ENCODE measurements at places on chromosomes 4 and X.

- no peak for DNase-seq
Measured at GRCh38 chr4:185463541-185463940, 8.0 kb downstream of the CCDC110 start.

GRCh38 chr4:86484241-86484640 lies 109.9 kb upstream of the PTPN13 start:
- peak; percentile 8 for DNase-seq

DNA sequence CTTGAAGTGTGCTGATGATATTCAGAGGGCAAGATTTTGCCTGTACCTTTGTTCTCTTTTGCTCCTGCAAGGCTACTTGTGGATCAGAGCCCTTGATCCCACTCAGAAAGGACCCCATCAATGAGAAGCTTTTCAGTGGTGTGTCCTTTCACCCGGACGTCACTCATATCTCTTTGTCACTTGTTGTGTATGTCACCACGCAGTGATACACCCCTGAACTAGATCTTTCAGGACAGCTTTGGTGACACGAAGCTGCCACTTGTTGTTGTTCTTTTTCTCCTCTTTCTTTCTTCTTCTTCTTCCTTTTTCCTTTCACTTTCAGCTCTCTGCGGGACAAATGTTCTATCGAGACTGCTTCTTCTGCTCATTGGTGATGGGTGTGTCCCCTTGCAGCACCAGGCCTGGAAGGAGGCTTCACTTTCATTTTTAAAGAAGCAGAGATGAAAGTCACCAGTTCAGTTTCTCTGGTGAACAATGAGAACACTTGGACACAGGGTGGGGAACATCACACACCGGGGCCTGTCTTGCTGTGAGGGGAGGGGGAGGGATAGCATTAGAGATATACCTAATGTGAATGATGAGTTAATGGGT lies 83.6 kb downstream of the NBDY start:
- DNase-seq: peak; percentile 57

DNA sequence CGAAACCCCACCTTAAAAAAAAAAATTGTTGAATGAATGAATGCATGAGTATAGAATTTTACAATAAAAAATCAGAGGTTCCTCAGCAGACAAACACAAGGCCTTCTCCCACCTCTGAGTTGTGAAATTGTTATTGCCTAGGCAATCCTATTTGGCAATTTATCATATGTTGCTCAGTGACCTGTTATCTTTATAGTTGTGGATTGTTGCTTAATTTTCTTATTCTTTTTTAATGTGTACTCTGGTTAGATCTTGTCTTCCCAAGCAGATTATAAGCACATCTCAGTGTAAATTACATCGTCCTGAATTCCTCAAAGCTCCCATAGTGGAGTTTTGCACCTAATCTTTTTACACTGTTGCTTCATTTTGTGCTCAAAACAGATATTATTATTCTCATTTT lies 71.9 kb downstream of the RBM47 start:
- DNase-seq: no peak

GRCh38 chr4:189206953-189207352 lies 733.7 kb upstream of the FRG1 start:
- no peak for DNase-seq

- no peak for DNase-seq
Measured at GRCh38 chrX:113726898-113727297, 857.0 kb upstream of the HTR2C start.

DNA sequence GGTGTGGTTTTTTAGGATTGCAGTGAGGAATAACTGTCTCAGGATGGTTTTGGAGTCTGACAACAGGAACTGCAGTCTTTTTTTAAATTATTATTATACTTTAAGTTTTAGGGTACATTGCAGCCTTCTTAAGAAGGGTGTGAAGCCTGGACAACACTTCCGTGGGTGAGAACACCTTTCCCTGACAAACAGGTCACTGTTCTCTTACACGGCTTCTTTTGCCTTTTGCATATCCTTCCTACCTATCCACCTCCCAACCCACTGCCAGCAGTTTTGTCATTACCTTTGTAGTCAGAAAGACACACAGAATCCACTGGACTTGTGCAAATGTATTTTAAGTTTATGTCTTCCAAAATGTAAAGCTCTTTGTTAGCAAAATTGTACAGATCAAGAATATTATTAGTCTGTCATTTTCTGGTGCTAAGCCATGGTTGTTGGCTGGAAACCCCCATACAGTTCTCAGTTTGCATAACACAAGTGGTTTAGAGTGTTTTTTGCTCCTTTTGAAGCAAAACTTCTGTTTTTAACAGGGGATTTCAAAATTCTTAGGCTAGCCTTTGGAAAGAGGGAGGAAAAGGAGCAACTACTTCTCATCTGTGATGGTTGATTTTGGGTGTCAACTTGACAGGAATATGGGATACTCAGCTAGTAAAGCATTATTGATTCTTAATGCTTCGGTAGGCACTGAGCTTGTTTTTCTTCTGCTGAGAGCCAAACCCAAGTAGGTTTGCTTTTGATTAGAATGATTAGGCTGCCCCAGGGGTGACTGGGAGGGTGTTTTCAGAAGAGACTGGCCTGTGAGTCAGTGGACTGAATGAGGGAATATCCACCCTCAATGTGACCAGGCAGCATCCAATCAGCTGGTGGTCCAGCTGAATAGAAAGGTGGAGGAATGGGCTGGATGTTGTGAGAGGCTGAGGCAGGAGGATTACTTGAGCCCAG lies 29.4 kb upstream of the KLHL2 start:
- no peak for DNase-seq
